ENCODE measurements at places on chromosomes 2 and 18. TPM values are rescaled to one million over a fixed set of nuclear protein-coding genes. Genes with fewer than 3 reads are reported as not detected.
A peak's percentile ranks its signal among the peaks of the same experiment; 100 is the strongest.

DNA sequence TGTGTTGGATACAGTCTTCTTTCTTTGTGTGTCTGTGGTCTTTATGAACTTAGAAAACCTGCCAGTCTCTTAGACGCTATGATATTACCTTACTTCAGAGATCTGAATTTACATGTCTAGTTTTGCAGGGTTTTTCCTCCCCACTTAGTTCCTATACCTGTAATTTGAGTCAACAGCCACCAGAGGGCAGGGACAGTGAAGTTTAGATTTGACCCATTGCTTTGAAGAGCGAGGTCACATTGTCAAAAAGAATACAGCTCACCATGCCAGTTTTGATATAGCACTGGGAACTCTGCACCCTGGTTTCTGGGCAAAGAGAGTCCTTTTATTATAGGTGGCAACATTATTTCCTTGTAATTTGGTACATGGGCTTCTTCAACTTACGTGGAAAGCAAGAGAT lies 102.3 kb downstream of the MAPK4 start:
- DNase-seq: no peak

GRCh38 chr2:8282858-8283252 lies 399.0 kb upstream of the ID2 start:
- DNase-seq: no peak

- DNase-seq: no peak
These were observed 74.6 kb upstream of the DOK6 start for GRCh38 chr18:69326094-69326493.

Gene ABCB11
- 0.07 TPM for total RNA-seq

- no peak for DNase-seq
These were observed 121.3 kb upstream of the CD226 start for GRCh38 chr18:70068981-70069380.

Gene TCF4
- 82.5 TPM for total RNA-seq

DNA sequence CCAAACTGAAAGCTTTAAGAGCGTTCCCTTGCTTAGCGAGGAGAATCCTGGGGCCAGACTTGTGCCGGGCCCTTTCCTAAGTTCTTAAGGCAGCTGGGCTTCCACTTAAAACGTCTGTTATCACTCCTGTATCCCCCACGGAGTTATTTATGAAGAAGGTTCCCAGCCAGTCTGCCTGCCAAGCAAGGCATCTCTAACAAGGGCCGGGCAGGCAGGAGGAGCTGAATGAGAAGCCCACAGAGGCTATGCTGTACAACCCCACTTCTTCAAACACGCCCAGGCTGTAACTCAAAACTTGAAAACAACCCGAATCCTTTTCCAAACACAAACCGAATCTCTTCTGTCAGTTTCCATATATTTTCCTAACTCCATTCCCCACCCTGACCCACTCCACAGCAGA lies 39.0 kb upstream of the ZFP36L2 start:
- DNase-seq: no peak

DNA sequence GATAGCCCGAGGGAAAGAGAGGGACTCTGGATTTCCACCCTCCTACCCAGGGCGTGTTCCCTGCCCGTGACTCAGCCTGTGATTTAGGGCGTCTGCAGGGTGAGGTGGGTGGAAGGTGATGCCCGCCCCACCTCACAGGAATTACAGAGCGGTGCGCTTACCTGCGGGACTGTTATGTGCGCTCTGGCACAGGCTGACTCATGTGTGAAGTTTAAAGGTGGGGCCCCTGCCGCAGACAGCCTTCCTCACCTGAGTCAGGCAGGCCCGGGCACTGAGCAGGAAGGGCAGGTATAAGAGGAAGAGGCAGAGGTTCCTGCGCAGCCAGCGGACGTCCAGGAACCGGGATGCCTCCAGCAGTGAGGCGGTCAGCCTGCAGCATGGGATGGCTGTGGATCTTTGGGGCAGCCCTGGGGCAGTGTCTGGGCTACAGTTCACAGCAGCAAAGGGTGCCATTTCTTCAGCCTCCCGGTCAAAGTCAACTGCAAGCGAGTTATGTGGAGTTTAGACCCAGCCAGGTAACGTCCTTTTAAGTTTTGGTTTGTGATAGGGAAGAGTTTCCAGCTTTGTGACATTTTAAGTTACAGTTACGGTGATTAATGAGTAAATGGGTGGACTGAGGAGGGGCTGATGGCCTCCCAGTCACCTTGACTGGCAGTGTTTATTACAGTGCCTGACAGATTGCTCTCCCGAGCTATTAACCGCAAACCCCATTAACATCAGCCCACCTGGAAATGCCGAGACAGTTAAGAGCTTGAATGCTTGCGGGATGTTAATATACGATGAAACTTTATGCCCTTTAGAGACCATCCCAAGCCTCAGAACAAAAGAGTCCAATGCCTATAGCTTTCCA lies 141.6 kb upstream of the TTC39C start:
- DNase-seq: no peak

- no peak for DNase-seq
These were observed 19.9 kb downstream of the SLC38A11 start for GRCh38 chr2:164935118-164936101.

DNA sequence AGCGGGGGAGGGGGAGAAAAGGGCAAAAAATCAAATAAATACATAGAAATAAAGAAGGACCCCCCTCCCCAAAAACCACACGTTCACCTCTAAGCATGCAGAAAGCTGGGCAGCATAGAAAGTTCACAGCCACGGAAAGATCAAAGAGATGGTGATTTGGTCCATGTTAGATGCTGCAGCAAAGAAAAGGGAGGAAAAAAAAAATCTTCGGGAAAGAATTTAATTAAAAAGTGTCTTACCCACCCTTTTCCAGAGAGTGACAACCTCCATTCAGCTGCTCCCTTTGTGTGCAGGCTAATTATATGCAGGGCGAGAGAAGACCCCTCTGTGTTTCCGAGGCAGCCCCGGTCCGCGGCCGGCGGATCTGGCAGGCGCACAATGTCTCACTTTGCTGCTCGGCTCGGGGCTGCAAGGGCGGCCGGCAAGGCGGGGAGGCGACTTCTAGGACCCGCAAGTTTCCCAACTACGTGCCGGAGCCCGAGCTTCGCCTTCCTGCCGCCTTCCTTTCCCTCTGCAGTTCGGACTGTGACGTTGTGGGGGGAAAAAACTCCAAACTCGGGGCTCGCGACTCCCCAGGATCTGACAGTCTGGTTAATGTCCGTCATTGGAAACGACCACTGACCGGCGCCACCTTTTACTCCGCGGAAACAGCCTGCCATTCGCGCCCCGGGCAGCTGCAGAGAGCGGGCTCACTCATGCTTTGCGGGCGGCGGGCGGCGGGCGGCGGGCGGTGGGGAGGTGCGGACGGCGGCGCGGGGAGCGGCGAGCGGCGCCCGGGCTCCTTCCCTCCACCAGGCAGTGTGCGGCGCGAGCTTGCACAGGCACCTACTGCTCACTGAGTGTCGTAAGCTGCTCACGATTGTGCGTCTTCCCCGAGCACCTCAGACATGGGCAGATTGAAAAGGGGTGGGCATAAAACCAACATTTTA lies at the start of gene LRRTM1:
LRRTM1 (minus strand) TSS at position 844 of the 929 bp plus-strand sequence. CDS start 933 bp downstream, outside the sequence.
- DNase-seq: peak; percentile 57

DNA sequence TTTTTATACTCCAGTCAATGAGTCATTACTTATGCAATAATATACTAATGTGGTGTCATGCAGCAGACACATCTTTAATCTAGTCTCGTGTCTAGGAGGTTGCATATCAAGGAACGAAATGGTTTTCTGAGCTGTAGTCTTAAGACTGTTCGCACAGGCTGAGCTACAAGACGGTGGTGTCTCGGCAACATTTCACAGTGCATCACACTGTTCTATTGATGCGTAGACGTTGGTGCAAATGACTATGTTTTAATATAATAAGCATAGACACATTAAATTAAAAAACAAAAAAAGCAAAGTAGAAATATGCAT lies 864.2 kb downstream of the GALR1 start:
- no peak for DNase-seq

Gene DSG1
- total RNA-seq: not detected

Gene VIT
- not detected for total RNA-seq

- DNase-seq: peak; percentile 67
These were observed 3.5 kb upstream of the NEUROD1 start for GRCh38 chr2:181683518-181684453.

GRCh38 chr18:13893418-13893760 lies 21.9 kb downstream of the MC2R start:
- no peak for DNase-seq

DNA sequence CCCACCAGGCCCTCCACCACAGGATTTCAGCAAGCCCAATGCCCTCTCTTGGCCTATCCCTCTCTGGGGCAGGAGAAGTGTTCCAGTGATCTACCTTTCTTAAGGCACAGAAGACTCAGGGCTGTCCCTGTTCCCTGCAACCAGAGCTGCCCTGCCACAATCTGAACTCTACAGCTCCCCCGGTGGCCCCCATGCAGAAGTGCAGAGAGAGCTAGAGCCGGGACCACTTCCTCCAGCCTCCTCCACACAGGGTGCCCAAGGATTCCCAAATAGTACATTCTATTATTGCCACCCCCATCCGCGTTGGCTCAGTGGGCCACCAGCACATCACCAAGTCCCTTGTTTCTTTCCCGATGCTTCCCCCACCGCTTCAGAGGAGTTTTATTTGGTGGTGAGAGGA lies 114.8 kb upstream of the PTPRM start:
- DNase-seq: peak; percentile 36

Gene CPO
- 0.47 TPM for total RNA-seq
